ENCODE measurements at places on chromosomes 4 and X.

- DNase-seq = no peak
Observed at GRCh38 chr4:15930314-15930713, 8.2 kb downstream of the FGFBP1 start.

GRCh38 chr4:152459326-152459725 lies 76.6 kb downstream of the FBXW7 start:
- no peak for DNase-seq

GRCh38 chrX:15786915-15787314 lies 3.4 kb upstream of the ZRSR2 start:
- no peak for DNase-seq

DNA sequence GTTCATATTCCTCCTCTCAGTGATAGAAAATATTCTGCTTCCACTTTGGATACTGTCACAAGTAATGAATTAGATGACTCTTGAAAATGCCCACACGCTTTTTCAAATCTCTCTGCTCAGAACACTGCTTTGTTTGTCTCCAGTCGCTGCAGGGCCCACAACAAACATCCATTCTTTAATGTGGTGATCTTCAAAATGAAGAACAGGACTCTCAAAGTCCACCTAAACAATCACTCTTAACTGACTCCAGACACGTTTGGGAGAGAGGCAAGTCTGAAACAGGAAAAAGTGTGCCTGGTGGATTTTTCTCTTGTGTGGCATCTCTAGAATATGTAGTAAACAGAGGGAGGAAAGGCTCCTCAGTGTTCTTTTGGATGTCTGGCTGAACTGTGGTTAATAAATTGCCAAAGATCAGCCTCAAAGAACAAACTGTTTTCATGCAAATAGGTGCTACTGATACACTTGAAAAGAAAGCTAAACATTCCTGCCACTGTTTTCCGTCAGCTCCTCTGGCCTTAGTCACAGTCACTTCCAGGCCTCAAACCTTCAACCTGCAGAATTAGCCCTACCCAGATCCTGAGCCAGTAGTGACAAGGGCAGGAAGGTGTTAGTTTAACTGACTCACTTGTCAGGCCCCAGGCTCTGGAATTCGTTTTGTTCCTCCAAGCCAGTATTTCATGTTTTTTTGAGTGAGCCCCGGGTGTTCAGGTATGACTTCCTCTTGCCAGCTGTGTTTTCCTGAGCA lies 259.6 kb upstream of the GPC4 start:
- DNase-seq = no peak

GRCh38 chr4:183098019-183098722 lies 886 bp upstream of the WWC2 start:
- DNase-seq = no peak

DNA sequence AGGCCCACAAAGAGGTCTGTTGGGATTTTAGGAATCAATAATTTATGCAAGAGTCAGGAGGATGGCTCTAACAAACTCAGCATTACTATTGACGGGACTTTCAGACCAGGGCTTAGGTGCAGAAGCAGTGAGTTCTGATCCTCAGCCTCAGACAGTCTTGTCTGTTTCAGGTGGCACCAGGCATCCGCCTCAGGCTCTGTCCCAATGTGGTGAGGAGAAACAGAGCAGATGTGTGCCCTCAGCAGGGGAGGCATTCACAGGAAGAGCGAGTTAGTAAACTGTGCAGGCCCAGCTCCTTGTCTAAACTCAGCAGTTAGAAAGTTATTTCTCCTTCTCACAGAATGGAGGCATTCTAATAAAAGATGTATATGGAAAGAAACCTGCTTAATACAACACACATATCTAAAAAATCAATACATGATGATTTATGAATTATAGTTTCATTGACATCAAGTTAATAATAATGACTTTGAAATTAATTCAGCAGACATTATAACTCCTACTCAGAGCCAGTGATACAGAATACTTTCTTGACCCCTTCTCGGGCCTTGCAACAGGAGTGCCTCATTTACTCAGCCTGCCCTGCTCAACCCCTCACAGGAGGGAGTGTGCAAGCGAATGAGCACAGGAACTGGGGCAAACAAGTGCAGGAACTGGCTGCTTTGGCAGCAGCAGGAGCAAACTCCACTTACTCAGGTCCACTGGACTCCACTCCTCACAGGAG lies 202.8 kb upstream of the SMIM31 start:
- DNase-seq = no peak

DNA sequence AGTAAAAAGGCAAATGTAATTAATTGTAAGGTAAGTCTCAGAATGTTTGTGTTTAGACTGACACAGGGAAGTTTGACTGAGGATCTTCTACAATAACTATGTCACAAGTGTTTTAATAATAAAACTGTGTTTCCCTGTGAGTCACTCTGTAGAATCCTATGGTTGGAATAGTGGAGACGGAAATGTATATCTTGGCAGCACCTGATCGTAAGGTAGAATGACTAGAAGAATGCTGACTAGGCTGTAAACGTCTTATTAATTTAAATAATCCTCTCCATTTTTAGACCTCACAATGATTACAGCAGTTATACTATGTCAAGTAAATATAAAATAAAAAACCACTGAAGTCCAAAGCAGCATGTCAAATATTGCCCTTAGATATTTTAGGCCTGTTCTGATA lies 266.0 kb downstream of the CCSER1 start:
- no peak for DNase-seq

- no peak for DNase-seq
Observed at GRCh38 chr4:17502756-17503155, 9.1 kb downstream of the QDPR start.

DNA sequence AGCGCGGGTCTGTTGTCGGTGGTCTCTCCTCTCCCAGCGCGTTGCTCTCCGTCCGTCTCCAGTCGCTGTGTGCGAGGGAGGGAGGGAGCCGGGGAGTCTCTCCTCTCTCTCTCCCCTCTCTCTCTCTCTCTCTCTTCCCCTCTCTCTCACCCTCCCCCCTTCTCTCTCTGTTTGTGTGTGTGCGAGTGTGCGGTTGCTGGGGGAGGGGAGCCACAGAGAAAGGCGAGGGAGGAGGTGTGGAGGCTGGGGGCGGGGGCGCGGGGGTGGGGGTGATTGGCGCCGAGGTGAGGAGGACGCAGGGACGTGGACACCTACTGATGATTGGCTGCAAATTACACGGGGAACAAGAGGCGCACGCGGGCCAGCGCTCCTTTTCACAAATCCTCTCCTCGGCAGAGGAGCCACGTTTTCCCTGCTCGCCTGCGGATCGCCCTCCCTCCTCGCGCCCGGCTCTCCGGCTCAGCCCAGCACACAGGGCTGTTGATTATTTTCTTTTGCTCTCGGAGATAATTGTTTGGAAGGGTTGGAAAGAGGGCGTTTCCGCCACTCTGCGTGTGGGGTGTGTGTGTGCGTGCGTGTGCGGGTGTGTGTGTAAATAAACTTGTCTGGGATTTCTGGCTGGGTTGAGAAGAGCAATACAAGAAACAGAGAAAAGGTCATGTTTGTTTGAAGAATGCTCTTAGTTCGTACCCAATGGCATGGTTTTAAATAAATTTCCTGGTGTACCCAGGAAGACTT lies at the start of gene CXXC4:
TSS of gene CXXC4 (minus strand) at position 73 of the 738 bp plus-strand sequence. CDS start 3,092 bp downstream, outside the sequence.
- peak; percentile 23 for DNase-seq

DNA sequence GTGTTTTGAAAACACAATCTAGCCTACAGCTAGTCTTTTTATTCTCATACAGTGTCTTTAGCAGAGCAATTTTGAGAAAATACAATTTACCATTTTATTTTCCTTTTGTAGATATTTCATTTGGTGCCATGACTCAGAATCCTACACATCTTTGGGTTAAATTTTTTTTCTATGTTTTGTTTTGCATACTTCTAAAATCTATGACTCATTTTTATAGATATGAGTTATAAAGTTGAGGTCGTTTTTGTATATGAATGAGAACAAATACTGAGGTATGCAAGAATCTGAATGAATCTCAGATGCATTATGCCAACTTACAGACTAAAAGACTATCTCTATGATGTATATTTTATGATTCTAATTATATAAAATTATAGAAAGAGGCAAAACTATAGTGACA lies 206.5 kb upstream of the ANXA10 start:
- no peak for DNase-seq

- peak; percentile 30 for DNase-seq
Observed at GRCh38 chr4:153318696-153319320, 25.7 kb upstream of the MND1 start.

GRCh38 chrX:154988719-154989118 lies 33.8 kb downstream of the F8 start:
- DNase-seq = no peak

DNA sequence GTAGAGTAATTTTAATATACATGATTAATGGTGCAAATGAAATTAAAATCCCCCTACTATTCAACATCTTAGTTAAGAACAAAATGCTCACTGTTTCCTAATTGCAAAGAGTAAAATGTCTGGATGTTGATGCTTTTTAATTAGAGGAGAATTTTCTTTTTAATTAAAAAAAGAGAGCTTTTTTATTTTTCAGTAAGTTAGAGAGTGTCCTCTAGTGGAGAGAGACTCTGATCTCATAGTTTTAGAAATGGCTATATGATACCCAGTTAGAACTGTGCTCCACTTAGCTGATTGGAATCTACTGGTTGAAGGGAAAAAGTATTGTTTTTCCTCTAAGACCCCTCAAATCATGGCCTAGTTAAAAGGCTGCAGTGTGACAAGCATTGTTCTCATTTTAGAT lies 312.0 kb upstream of the MAGEB2 start:
- DNase-seq = no peak

DNA sequence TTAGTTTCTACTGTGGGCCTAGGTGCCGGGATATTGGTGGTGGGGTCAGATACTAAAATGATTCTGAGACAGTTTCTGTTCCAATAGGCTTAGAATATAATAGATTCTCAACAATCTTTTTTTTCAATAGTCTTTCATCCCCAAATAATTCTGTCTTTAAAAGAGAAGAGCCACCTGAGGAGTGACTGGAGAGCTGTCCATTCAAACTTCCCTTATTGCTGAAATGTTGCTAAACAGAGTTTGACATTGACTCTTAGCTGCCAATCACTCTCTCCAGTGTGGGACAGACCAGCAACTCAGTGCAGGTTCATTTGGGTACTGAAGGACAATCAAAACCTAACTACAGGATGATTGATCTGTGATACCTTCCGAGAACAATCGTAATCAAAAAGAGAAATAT lies 12.4 kb upstream of the ADH7 start:
- DNase-seq = no peak

GRCh38 chr4:137621056-137621455 lies 88.8 kb upstream of the PCDH18 start:
- DNase-seq = no peak

- no peak for DNase-seq
Observed at GRCh38 chrX:23589496-23589895, 77.8 kb upstream of the PRDX4 start.

DNA sequence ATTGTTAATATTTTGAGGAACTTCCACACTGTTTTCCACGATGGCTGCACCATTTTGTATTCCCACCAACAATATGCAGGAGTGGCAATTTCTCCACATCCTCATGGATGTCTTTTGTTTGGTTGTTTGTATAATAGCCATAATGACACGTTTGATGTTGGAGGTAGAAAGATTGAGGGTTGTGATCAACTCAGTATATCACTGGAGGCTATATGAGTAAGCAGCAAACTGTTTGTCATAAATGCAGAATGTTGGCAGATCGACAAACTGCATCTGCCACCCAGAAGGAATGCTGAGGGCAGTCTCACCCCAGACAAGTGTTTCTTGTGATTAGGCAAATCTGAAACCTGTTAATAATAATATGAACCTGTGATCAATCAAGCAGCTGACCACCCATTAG lies 243.9 kb upstream of the WDFY3 start:
- DNase-seq = no peak

All from fibroblast of skin of left quadriceps (primary cell).